ENCODE measurements at places on chromosomes 13 and 19.

DNA sequence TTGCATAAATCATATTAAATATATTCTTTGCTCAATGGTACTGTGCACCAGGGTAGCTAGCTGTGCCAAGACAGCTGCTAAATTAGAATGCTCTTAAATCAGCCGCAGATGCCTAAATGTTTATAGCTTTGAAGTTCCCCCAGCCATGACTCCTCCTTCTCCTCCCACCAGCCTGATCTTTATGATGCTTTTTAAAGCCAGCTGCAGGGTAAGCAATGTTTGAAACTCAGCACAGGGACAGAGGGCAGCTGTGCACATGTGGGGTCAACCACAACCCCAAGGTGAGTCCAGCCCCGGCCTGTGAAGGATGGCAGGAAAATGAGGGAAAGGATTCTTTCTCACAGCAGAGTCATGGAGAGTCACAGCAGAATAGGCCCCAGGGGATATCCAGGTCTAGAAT lies 635.7 kb downstream of the UQCRFS1 start:
- no peaks in the 10 kb centered on the region for H3K4me1 ChIP-seq
- H3K27ac ChIP-seq = no peak overlapping the region
- DNase-seq = no peak
- H3K36me3 ChIP-seq = no peaks in the 10 kb centered on the region

DNA sequence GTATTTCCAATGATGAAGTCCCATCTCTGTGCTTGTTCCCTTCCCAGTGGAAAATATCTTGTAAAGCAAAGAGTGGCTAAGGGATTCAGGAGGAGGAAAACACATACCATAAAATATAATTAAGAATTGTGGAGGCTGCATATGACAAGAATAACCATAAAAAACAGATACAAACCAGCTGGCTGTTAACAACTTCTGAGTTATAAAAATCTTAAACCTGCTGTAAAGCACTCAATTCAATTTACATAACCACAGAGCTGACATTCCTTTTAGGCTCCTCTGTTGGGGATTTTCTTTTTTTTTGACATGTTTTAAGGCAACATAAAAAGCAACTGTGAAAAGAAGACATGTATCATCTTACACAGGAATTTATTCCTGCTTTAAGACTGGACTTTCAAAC lies 207.6 kb downstream of the DACH1 start:
- H3K27ac ChIP-seq = no peak overlapping the region
- H3K4me3 ChIP-seq = no peak overlapping the region
- DNase-seq = no peak
- H3K27me3 ChIP-seq = no peaks in the 10 kb centered on the region

DNA sequence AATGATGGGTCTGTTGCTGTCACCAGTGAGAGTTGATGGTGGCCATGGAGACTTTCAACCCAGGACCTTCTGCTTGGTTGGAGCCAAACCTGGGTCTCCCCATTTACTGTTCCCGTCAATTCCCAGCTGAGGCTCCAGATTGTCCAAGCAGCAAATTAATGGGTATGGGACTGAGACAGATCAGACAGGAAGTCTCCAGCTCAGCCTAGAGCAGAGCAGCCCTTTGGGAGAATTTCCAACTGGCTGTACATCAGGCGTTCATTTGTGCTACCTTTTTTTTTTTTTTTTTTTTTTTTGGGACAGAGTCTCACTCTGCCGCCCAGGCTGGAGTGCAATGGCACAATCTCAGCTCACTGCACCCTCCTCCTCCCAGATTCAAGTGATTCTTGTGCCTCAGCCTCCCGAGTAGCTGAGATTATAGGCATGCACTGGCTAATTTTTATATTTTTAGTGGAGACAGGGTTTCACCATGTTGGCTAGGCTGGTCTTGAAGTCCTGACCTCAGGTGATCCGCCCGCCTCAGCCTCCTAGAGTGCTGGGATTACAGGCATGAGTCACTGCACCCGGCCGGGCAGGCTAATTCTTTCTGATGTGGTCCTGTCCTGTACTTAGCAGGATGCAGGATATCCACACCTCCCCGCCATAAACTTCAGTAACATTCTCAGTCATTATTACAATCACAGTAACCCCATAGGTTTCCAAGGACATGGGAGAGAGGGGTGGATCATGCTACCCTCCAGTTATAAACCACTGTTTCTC lies 9.3 kb downstream of the MAP3K10 start:
- H3K36me3 ChIP-seq = no peaks in the 10 kb centered on the region
- H3K27me3 ChIP-seq = no peaks in the 10 kb centered on the region
- DNase-seq = no peak

DNA sequence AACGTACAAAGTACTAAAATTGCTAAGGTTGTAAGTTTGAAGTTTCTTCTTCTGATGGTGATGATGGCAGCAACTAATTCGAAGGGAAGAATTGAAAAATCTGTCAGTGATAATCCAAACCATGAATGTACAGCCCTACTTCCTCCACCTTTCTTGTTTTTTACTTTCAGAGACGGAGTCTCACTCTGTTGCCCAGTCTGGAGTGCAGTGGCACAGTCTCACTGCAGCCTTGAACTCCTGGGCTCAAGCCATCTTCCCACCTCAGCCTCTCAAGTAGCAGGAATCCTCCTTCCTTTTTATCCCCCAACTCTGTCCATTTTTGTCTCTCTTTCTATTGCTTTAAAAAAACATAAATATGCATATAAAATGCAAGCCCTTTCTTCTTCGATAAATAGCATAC lies 112.3 kb upstream of the SOX21 start:
- H3K4me3 ChIP-seq = no peak overlapping the region
- no peaks in the 10 kb centered on the region for H3K4me1 ChIP-seq
- no peak for DNase-seq
- no peaks in the 10 kb centered on the region for H3K36me3 ChIP-seq

GRCh38 chr13:85657942-85658341 lies 141.3 kb downstream of the SLITRK6 start:
- no peak overlapping the region for H3K4me3 ChIP-seq
- no peaks in the 10 kb centered on the region for H3K36me3 ChIP-seq
- no peak overlapping the region for H3K27ac ChIP-seq
- H3K27me3 ChIP-seq = no peaks in the 10 kb centered on the region
- no peaks in the 10 kb centered on the region for H3K4me1 ChIP-seq

- no peak overlapping the region for H3K27ac ChIP-seq
- H3K36me3 ChIP-seq = no peaks in the 10 kb centered on the region
- no peak for DNase-seq
- H3K27me3 ChIP-seq = no peaks in the 10 kb centered on the region
- H3K4me3 ChIP-seq = no peak overlapping the region
Measured at GRCh38 chr13:95564091-95564490, 11.6 kb downstream of the CLDN10 start.

GRCh38 chr13:78326633-78327032 lies 276.7 kb downstream of the POU4F1 start:
- H3K4me3 ChIP-seq = no peak overlapping the region
- DNase-seq = no peak
- no peaks in the 10 kb centered on the region for H3K36me3 ChIP-seq
- H3K27ac ChIP-seq = no peak overlapping the region

DNA sequence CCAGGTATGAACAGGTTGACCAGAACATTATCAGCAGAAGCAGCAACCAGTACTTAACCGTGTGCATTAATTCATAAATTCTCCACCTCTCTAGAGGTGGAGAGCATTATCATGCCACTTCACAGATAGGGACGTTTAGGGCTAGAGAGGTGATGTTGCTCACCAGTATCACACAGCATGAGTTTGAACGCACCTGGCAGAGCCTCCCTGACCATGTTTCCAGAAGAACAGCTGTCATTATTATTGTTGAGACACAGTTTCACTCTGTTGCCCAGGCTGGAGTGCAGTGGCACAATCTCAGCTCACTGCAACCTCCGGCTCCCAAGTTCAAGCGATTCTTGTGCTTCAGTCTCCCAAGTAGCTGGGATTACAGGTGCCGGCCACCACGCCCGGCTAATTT lies 6.8 kb downstream of the KANK2 start:
- H3K27me3 ChIP-seq = no peaks in the 10 kb centered on the region
- H3K4me3 ChIP-seq = no peak overlapping the region
- H3K4me1 ChIP-seq = no peaks in the 10 kb centered on the region
- DNase-seq = no peak

DNA sequence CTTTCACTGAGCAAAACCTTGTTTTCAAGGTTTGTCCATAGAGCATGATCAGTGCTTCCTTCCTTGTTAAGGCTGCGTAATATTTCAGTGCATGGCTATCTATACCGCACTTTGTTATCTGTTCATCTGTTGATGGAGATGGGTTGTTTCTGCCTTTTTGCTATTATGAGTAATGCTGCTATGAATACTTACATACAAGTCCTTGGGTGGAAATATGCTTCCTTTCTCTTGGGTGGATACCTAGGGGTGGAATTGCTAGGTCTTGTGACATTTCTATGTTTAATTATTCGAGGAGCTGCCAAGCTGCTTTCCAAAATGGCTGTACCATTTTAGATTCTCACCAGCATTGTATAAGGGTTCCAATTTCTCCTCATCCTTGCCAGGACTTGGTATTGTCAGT lies 70.9 kb downstream of the SPATA13 start:
- H3K4me1 ChIP-seq = no peaks in the 10 kb centered on the region
- H3K27me3 ChIP-seq = no peaks in the 10 kb centered on the region
- no peak overlapping the region for H3K27ac ChIP-seq
- H3K36me3 ChIP-seq = no peaks in the 10 kb centered on the region
